ENCODE measurements at places on chromosomes 1 and 21.
A peak's percentile ranks its signal among the peaks of the same experiment; 100 is the strongest.

GRCh38 chr1:221419513-221420095, 322.3 kb downstream of the DUSP10 start:
- H3K27me3 ChIP-seq, result no peaks in the 10 kb centered on the region
- peak; percentile 41 for DNase-seq
- no peak overlapping the region for H3K4me3 ChIP-seq
- H3K27ac ChIP-seq, result no peak overlapping the region
- H3K4me1 ChIP-seq, result no peaks in the 10 kb centered on the region
- H3K36me3 ChIP-seq, result no peaks in the 10 kb centered on the region

GRCh38 chr1:59342801-59343575, 46.1 kb downstream of the FGGY start:
- no peaks in the 10 kb centered on the region for H3K36me3 ChIP-seq
- DNase-seq, result no peak
- no peak overlapping the region for H3K27ac ChIP-seq
- H3K27me3 ChIP-seq, result no peaks in the 10 kb centered on the region

DNA sequence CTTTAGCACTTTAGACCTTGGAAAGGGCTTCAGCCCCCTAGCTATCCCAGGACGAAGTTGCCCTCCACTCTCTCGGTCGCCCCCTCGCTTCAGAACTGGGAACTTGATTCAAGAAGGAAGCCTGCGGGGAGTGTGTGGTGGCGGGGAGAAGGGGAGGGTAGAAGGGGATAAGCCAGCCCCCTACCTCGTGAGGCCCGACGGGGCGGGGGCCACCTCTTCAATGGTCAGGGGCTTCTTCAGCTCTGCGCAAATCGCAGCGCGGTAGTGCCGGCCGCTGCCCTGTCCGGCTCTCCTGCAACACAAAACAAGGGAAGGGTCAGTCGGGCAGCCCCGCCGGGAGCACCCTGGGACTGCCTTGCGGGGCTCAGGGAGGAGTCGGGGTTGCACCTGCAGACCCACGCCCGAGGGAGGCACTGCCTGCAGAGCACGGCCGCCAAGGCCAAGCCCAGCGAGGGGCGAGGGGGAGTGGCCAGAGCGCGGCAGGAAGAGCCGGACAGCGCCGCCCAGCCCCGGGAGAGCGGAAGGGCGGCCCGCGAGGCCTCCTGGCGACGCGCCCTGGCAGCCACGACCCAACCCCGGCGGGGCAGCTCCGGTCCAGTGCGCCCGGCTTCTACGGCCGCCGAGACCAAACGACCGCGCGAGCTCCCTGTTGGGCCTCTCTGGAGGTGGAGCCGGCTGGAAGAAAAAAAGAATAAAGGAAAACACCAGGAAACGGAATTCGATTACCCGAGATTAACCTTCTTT, 56.2 kb upstream of the RASAL2 start:
- peak overlapping the region; percentile 26 for H3K27ac ChIP-seq
- DNase-seq, result peak; percentile 72
- H3K36me3 ChIP-seq, result no peaks in the 10 kb centered on the region
- peak overlapping the region; percentile 69 for H3K4me3 ChIP-seq

DNA sequence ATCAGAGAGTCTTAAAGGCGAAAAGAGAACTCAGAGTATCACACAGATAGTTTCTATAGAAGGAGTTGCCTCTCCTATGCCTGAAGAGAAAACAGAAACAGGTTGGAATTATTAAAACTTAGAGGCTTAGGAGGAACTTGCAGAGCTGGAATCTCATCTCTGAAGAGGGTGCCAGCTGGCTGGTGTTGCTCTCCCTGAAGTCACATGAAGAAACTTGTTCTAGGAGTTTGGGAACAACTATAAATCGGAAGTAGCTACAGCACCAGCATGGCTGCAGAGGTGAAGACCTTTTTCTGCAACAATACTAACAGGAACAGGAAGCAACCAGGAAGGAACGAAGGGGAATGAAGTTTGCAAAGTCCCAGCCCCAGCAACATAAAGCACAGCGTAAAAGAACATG, 35.8 kb downstream of the FMO3 start:
- no peak overlapping the region for H3K27ac ChIP-seq
- peaks cover 34% of the 10 kb centered on the region for H3K27me3 ChIP-seq
- no peak overlapping the region for H3K4me3 ChIP-seq

DNA sequence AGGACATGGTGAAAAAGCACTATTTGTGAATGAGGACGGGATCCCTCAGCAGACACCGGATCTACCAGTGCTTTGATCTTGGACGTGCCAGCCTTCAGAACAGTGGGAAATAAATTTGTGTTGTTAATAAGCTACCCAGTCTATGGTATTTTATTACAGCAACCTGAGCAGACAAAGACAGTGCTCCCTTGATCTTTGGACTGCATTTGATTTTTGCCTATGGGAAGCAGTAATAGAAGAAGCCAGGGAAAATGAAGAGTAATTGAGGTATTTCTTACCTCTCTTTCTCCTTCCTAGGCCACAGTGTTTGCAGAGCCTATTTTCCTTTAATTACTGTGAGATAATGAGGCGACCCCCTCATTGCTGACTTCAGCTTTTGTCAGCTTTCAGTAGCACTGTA, 87.9 kb downstream of the PDE4B start:
- DNase-seq, result no peak
- H3K4me1 ChIP-seq, result no peaks in the 10 kb centered on the region
- H3K27ac ChIP-seq, result no peak overlapping the region
- H3K27me3 ChIP-seq, result no peaks in the 10 kb centered on the region
- H3K36me3 ChIP-seq, result no peaks in the 10 kb centered on the region

GRCh38 chr1:67404212-67404620, 26.0 kb downstream of the SERBP1 start:
- H3K27me3 ChIP-seq, result no peaks in the 10 kb centered on the region
- peaks cover 11% of the 10 kb centered on the region for H3K4me1 ChIP-seq
- H3K36me3 ChIP-seq, result peaks cover 25% of the 10 kb centered on the region
- DNase-seq, result no peak

DNA sequence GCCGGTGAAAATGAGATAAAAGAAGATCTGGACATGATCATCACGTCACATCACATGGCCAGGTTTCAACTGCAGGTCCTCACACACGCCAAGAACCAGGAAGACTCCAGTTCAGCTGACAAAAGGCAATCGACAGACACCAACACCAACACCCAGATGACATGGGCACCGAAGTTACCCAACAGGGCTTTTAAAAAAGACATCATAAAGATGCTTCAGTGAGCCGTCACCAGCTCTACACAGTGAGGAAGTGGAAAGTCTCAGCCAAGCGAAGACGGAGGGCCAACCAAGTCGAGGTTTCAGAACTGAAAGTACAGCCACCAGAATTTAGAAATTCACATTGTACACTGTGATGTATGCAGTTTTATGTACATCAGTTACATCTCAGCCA, 154.3 kb upstream of the COL6A1 start:
- H3K36me3 ChIP-seq, result no peaks in the 10 kb centered on the region
- H3K27me3 ChIP-seq, result no peaks in the 10 kb centered on the region
- H3K4me1 ChIP-seq, result peaks cover 4% of the 10 kb centered on the region

DNA sequence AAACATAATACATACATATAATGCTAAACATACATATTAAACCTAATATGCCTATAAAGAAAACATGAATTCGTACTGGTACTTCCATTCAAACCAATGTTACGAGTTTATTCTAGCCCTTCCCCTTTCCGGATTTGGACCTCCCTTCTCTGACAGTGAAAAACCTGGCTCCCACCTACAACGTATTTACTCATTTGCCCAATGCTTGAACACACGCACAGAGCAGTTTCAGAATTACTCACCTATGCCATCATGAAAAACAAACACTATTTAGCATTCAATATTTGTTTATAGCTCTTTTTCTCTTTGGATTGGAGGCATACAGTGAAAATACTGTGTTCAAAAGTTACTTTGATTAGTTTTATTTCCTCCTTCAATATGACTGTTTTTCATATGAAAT, 204.4 kb downstream of the LMX1A start:
- H3K36me3 ChIP-seq, result no peaks in the 10 kb centered on the region
- H3K4me1 ChIP-seq, result peaks cover 21% of the 10 kb centered on the region
- H3K27ac ChIP-seq, result peak overlapping the region; percentile 94
- no peaks in the 10 kb centered on the region for H3K27me3 ChIP-seq
- DNase-seq, result peak; percentile 88

GRCh38 chr1:229035054-229035747, 235.7 kb upstream of the RAB4A start:
- H3K4me3 ChIP-seq, result no peak overlapping the region
- H3K4me1 ChIP-seq, result no peaks in the 10 kb centered on the region
- H3K36me3 ChIP-seq, result no peaks in the 10 kb centered on the region
- no peak overlapping the region for H3K27ac ChIP-seq
- H3K27me3 ChIP-seq, result peaks cover 81% of the 10 kb centered on the region
- no peak for DNase-seq

- H3K36me3 ChIP-seq, result no peaks in the 10 kb centered on the region
- H3K27ac ChIP-seq, result no peak overlapping the region
- H3K4me1 ChIP-seq, result no peaks in the 10 kb centered on the region
- H3K4me3 ChIP-seq, result no peak overlapping the region
- DNase-seq, result no peak
Measured at GRCh38 chr1:7069931-7070330, 284.7 kb downstream of the CAMTA1 start.

GRCh38 chr1:23531562-23532094, 595 bp upstream of the E2F2 start:
- no peak overlapping the region for H3K27ac ChIP-seq
- no peaks in the 10 kb centered on the region for H3K27me3 ChIP-seq
- peak overlapping the region; percentile 71 for H3K4me3 ChIP-seq
- no peak for DNase-seq

- DNase-seq, result no peak
- H3K27me3 ChIP-seq, result no peaks in the 10 kb centered on the region
- no peaks in the 10 kb centered on the region for H3K4me1 ChIP-seq
- no peaks in the 10 kb centered on the region for H3K36me3 ChIP-seq
- H3K4me3 ChIP-seq, result no peak overlapping the region
Measured at GRCh38 chr1:80278936-80279335, 1272.4 kb upstream of the ADGRL4 start.

DNA sequence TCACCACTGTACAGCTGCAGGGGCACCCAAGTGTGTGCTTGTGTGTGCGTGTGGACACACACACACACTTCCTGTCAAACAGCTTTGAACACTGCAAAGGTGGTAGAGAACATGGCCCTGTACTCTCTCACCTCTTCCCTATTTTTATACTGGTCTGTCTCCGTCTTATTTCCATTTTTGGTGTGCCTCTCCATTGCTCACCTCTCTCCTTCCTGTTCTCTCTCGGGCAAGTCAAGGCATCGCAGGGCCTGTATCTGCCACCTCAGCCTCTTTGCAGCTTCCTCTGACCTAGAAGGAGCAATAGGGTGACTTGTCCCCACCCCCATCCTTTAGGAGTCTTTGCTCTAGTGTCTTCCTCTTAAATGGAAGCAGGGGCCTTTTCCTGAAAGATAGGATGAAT, 2.2 kb downstream of the SMCP start:
- H3K27ac ChIP-seq, result no peak overlapping the region
- no peaks in the 10 kb centered on the region for H3K4me1 ChIP-seq
- no peaks in the 10 kb centered on the region for H3K27me3 ChIP-seq
- H3K4me3 ChIP-seq, result no peak overlapping the region
- H3K36me3 ChIP-seq, result no peaks in the 10 kb centered on the region

DNA sequence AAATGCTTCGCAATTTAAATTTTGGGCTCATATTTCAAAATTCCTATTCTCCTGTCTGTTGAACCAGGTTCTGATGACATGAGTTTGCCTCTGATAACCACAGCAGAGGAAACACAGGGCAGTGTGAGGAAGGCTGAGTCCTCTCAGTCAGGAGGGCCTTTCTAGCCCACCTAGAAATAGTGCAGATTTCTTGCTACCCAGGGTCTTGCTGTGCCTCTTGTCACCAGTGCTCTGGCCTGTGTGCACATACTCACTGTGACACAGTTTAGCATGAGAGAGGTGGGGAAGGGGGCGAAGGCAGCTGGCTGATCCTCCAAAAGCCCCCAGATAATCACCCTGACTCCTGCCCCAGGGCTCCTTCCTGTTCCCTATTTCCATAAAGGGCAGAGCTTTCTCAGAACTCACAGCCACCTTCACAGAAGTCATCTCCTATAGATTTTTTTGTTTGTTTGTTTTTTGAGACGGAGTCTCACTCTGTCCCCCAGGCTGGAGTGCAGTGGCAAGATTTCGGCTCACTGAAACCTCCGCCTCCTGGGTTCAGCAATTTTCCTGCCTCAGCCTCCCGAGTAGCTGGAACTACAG, 23.7 kb downstream of the ERRFI1 start:
- no peaks in the 10 kb centered on the region for H3K36me3 ChIP-seq
- no peaks in the 10 kb centered on the region for H3K27me3 ChIP-seq
- H3K4me3 ChIP-seq, result no peak overlapping the region
- no peak overlapping the region for H3K27ac ChIP-seq

DNA sequence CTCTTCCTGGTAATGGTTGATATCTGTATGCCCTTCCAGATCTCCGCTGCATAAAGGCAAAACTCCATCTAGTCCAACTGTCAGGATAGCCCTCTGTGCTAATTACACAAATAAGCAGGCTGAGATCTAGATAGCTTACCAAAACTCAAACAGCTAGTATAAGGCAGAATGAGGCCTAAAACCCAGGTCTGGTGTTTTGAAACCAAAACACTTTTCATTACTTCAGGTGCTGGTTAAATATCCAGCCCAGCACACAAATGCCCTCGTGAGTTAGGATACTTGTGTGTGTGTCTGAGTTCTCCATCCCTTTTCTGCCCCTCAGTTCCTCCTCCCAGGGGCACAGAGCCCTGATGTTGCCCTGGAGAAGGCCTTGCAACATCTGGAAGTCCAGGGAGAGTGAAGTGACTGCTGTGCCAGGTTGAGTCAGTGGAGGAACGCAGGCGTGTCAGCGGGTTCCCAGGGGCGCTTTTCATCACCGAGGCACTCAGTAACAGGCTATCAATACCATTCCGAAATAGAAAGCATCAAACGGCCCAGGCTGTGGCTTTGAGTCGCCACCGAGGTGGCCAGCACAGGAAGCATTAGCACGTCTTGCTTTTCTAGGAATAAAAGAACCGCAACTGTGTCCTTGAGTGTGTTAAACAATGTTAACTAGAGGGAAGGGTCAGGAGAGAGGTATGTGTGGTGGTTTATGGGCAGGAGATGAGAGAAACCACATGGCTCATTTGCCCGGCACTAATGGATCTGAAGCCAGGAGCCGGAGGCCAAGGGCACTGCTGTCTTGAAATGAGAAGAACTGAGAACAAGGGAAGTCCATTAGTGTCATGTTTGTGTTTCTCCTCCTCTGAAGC, 90.7 kb upstream of the WLS start:
- H3K4me1 ChIP-seq, result no peaks in the 10 kb centered on the region
- H3K4me3 ChIP-seq, result no peak overlapping the region
- no peak overlapping the region for H3K27ac ChIP-seq
- H3K27me3 ChIP-seq, result no peaks in the 10 kb centered on the region
- DNase-seq, result no peak

GRCh38 chr1:111598544-111598943, 21.0 kb upstream of the RAP1A start:
- no peak for DNase-seq
- H3K4me1 ChIP-seq, result peaks cover 7% of the 10 kb centered on the region
- H3K4me3 ChIP-seq, result no peak overlapping the region
- H3K27ac ChIP-seq, result no peak overlapping the region
- H3K27me3 ChIP-seq, result no peaks in the 10 kb centered on the region

- H3K27me3 ChIP-seq, result peaks cover 92% of the 10 kb centered on the region
- no peaks in the 10 kb centered on the region for H3K36me3 ChIP-seq
- H3K4me1 ChIP-seq, result no peaks in the 10 kb centered on the region
- no peak for DNase-seq
Measured at GRCh38 chr1:207474210-207474609, 20.1 kb downstream of the CR2 start.
